ENCODE measurements at places on chromosomes 1 and 21. TPM values are rescaled to one million over a fixed set of nuclear protein-coding genes. Genes with fewer than 3 reads are reported as not detected.

- DNase-seq, result no peak
Measured at GRCh38 chr1:186375929-186376319, 286 bp downstream of the ODR4 start.

- no peak for DNase-seq
Measured at GRCh38 chr1:1437904-1438376, 2.5 kb downstream of the VWA1 start.

PLEKHG5 gene
- 4.7 TPM for total RNA-seq

GRCh38 chr1:40141878-40142535 lies 19.2 kb upstream of the RLF start:
- DNase-seq, result no peak

GRCh38 chr1:210239349-210240111 lies 6.9 kb downstream of the SERTAD4 start:
- DNase-seq, result no peak

DNA sequence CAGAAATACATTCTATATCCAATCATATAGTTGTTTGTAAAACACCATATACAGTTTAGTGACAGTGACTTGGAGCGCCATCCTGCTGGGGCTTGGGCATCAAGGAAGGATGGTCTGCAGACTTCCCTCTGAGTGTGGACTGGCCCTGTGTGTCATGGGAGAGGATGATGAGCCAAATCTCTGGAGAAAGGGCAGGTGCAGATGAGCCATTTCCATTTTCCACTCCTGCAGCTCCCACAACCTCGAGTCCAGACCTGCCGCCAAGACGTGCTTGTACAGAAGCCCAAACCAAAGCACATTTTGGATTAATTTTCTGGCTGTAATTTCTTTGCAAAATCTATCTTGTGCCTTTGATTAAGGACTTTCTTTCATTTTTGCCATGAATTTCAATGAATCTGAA lies 48.3 kb upstream of the SLC22A15 start:
- DNase-seq, result no peak

DNA sequence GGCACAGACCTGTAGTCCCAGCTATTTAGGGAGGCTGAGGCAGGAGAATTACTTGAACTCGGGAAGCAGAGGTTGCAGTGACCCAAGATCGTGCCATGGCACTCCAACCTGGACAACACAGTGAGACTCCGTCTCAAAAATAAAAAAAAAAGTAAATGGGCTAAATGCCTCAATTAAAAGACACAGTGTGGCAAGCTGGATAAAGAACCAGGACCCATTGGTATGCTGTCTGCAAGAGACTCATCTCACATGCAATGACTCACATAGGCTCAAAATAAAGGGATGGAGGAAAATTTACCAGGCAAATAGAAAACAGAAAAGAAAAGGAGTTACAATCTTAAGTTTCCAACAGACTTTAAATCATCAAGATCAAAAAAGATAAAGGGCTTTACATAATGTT lies 40.3 kb downstream of the ACBD6 start:
- DNase-seq, result no peak

UBE2U gene
- total RNA-seq, result not detected

CNR2 gene
- total RNA-seq, result 2.0 TPM

IL19 gene
- total RNA-seq, result not detected

DNA sequence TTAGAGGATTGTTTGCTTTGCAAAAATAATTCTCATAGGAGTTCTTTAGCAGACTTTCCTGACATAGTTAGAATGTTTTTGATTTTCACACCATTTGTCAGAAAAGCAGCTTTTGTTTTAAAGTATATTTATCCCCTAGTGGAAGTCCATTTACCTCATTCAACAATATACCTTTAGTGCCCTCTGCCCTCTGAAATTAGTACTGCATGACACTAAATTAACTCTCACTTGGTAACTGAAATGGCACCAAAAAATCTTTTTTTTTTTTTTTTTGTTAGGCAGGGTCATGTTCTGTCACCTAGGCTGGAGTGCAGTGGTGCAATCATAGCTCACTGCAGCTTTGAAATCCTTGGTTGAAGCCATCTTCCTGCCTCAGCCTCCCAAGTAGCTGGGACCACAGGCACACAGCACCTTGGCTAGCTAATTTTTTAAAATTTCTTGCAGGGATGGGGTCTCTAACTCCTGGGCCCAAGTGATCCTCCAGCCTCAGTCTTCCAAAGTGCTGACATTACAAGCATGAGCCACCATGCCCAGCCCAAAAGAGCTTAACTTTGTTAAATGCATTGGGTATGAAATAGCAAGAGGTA lies 13.6 kb downstream of the LRRC42 start:
- no peak for DNase-seq

All from activated naive CD8-positive, alpha-beta T cell treated with anti-CD3 and anti-CD28 coated beads, Interleukin-2, amount 10 ng/mL, durations not matched to agents 7 days and 5 days (primary cell).